Activated CD4-positive, alpha-beta T cell treated with anti-CD3 and anti-CD28 coated beads, Interleukin-2, amount 10 ng/mL, durations not matched to agents 24 days and 14 days (primary cell): ENCODE measurements at places on chromosomes 11 and 22.

- no peak for DNase-seq
These were observed 341.9 kb upstream of the B3GAT1 start for GRCh38 chr11:134753771-134754520.

GRCh38 chr11:69011624-69012091 lies 1.4 kb downstream of the MRGPRF start:
- no peak for DNase-seq

GRCh38 chr22:25492841-25493734 lies 71.4 kb upstream of the GRK3 start:
- DNase-seq = no peak

DNA sequence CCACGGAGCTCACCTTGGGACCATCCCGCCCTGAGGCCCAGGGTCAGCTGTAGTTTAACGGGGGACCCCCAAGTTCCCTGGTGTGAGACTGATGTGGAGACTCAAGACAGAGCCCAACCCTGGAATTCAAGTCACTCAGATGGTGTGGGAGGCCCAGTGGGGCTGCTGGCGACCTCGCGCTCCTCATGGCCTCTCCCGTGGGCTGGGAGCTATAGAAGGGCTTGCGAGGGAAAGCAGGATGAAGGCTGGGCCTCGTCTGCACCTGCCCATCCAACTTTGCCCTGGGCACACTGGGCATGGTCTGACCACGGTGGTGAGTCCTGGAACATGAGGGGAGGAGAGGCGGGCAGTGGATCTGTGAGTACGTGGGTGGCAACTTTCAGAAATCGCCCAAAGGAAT lies 13.6 kb upstream of the TTLL12 start:
- DNase-seq = no peak
